ENCODE measurements at places on chromosomes 1 and 21.

- DNase-seq = no peak
Observed at GRCh38 chr1:2021550-2021949, 2.4 kb downstream of the GABRD start.

GRCh38 chr1:96416111-96416595, 305.4 kb upstream of the PTBP2 start:
- no peak for DNase-seq

DNA sequence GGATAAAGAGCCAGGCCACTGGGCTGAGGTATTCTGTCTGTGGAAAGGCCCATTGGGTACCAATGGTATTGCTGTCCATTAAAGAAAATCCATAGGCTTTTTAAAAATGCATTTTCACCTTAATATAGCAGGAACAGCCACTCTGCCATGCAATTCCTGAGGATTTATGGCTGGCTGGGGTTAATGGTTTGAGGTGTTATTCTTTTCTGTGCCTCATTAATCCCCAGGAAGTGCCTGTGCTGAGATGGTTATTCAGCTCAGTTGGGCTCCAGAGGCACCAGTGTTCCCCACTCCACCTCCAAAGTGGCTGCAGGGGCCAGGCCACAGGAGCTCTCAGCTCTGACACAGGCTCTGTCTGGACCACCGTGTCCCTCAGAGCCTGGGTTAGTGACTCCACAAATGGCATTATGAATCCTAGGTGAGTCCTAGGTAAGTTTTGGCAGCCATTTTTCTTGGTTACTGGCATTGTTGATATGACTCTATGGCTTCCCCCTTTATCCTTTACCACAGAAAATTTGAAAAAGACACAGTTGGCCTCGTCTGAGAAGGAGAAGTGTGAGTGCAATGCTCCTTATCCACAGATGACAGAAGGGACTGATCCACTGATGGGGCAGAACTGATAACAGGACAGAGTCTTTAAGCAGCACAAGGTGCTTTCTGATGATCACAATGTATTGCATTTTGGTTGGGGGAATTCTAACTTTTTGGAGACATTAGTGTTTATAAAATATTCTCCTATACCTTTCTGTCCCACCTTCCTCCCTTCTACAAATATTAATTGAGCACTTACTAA, 2.2 kb upstream of the PAPPA2 start:
- no peak for DNase-seq

- no peak for DNase-seq
Observed at GRCh38 chr21:26457817-26458216, 115.3 kb downstream of the CYYR1 start.

GRCh38 chr21:36735724-36736320, 36.9 kb downstream of the SIM2 start:
- no peak for DNase-seq

DNA sequence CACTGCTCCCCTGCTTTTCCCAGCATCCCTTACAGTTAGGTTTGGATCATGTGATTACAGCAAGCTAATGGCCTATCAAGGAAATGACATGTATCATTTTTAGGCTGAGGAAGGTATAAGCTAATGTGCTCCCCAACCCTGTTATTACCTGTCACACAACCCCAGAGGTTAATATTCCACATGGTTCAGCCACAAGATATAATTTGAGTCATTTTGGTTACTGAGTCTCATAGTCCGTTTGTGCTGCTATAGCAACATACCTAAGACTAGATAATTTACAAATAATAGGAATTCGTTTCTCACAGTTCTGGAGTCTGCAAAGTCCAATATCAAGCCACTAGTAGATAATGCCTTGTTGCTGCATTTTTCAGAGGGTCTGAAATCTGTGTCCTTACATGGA, 29.1 kb upstream of the SLC16A1 start:
- no peak for DNase-seq

DNA sequence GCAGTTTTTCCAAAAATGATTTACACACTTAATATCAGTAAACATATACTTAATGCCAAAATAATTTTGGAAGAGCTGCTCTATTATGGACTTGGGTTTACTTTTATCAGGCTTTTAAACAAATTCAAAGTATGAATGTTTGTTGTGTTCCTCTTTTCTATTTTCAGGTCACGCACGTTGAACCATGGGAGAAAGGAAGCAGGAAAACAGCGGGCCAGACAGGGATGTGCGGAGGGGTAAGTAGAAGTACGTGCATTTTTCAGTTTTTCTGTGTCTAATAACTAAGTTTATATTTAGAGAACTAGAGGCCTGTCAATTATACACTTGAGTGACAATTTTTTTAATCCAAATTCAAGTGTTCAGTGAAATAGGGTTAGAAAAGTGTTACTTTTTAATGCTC, 3.4 kb downstream of the PRPF38B start:
- no peak for DNase-seq

All from activated effector memory CD4-positive, alpha-beta T cell treated with Interleukin-2 at 50 U/mL for 16 hours (primary cell).